ENCODE measurements at places on chromosomes 1 and 21.

- no peak for DNase-seq
Measured at GRCh38 chr1:24911651-24912155, 18.4 kb downstream of the RUNX3 start.

DNA sequence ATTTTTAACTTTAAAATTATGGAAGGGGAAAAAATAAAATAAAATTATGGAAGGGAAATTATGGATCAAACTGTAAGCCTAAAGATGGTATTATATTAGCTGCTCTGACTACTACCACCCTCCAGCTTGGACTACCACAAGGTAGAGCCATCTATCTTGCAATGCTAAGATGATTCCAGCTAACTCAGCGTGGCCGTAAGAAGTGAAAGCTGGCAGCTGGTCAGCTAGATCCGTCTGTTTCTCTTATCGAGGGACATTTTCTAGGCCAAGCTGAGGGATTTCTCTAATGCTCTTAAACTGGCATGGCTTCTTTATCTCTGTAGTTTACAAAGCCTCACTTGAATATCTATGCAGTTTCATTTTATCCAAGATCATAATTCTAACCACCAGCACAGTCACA lies 31.5 kb downstream of the LYST start:
- DNase-seq = no peak

DNA sequence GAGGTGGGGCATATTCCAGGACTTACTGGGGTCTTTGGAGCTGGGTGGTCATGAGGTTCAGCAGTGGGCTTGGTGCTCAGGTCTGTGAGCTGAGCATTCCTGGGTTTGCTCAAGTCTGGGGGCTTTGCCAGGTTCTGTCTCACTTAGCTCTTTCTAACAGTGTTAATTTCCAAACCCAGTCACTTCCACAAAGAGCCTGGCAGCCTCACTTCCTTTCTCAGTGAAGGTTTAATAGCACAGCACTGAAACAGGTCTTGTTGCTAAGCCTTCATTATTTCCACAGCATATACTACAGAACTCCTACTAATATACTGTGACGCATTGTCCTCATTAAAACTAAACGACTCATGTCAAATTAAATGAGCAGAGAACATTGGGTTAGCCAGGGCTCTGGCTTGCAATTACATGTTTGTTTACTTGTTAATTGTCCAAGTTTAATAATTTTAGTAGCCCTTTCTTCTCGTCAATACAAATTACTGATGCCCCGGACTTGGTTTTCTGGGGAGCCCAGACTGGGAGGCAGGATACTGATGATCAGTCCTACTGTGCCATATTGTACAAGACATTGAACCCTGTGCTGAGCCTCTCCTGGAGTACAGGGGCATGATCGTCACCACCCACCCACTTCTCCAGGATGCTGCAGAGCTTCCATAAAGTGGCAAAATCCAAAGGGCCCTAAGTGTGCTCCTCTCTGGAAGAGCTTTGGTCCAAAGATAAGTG lies 170.7 kb downstream of the IER5 start:
- DNase-seq = no peak

DNA sequence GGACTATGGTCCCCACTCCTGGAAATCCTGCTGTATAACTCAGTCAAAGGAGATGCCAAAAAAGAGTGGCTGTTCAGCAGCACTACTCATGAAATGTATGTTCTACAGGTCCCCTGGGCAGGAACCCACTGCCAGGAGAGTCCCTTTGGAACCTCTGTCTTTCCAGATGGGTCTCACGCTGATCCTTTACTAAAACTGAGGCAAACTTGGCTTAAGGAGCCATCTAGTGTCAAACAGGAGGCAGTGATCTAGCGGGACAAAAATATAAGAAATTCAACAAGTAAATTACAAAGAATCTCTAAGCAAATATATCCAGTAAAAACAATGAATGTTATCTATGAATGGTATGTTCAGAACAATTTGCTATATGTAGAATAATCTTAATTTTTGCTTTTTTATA lies 80.5 kb upstream of the PRMT6 start:
- no peak for DNase-seq

DNA sequence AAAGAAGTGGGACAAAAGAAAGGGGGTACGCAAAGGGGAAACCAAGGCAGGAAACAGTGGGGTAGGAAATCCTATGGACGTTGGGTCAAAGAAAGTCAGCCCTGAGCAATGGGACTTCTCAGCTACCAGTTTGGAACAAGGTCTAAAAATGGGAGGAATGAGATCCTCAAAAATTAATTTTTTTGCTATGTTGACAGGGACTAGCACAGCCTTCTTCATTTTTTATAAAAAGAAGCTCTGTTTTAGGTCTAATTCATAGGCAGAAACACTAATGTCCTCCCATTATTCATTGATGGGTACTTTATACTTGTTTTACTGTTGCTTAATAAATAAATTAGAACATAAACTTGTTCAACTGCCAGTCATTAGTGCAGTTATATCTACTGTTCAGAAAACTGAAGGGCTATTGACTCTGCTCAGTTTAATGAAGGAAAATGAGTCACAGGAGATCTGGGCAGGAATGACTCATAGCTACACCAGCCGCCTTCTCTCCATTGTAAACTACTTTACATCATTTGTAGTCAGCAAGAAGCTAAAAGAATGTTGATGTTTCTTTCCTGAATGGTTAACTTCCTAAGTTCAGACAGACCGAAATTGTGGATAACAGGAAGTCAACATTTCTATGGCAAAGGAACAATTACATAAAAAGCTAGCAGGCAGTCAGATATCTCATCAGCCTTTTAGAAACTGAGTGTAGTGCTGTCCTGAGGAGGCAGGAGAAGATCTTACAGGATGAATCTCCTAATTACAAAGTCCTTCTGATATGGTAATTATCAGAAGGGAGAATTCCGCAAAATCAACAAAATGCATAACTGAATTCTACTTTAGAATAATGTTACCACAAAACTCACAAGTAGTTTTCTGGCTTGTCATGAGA lies 356.4 kb upstream of the PKN2 start:
- DNase-seq = peak; percentile 47

DNA sequence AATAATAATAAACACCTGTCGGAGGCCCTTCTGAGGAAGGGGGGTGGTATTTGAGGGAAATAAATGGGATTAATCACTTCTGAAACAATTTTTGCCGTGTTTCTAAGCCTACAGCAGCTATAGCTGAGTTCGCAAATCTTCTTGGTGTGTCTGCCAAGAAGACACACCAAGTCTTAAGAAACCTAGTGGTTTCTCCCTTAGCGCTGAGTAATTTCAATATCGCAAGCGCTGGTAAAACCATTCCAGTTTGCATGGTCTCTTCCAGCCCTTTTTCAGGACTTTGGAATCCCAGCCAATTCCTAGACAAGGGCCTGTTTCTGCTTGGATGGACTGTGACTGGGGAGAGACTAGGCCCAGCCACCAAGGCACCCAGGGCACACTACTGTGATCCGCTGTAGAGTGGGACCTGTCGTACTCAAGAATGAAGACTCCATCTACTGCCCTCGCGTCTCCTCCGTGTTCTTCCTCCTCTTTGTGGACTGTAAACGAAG lies 7.5 kb upstream of the LHX8 start:
- no peak for DNase-seq

- DNase-seq = peak; percentile 59
Measured at GRCh38 chr1:241627453-241628259, 12.5 kb downstream of the CHML start.

GRCh38 chr1:115829023-115829674 lies 11.8 kb downstream of the NHLH2 start:
- DNase-seq = no peak

DNA sequence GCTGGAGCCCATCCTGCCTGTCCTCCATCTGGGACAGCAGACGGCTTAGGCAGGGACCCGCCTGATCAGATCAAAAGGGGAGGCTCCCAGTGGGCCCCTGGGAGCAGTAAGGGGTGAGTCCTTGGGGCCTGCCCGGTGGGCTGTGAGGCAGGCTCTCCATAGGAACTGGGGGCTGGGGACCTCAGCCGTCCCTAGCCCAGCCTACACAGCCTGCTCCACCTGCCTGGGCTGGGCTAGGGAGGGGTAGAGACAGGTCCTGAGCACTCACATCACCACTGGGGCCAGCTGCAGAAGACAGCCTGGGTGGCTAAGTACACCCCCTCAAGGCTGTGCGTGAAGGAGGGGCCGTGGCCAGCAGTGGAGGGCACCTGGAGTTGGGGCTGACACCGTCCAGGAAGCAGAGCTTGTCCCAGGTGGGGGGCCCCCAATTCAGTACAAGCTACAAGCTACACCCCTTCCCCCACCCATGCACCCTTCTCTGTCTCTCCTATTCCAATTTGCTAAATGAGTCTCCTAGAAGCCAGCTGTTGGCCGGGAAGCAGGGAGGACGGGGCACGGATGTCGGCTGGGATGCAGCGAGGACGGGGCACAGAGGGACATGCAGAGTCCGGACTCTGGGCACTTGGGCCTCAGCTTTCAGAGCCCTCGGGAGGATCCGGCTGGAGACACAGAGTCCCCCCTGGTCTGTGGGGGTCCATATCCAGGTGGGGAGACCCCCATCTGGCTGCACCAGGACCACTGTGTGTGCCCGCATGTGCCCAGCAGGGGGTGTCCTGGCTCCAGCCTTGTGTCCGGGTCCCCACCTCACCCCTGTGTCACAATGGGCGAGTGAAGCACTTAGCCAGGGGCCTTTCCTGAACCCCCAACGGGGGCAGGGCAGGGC lies 1.7 kb downstream of the ISG15 start:
- DNase-seq = no peak

- DNase-seq = no peak
Measured at GRCh38 chr1:178528228-178528952, 15.5 kb downstream of the TEX35 start.
